ENCODE measurements at places on chromosomes 6 and 20.

DNA sequence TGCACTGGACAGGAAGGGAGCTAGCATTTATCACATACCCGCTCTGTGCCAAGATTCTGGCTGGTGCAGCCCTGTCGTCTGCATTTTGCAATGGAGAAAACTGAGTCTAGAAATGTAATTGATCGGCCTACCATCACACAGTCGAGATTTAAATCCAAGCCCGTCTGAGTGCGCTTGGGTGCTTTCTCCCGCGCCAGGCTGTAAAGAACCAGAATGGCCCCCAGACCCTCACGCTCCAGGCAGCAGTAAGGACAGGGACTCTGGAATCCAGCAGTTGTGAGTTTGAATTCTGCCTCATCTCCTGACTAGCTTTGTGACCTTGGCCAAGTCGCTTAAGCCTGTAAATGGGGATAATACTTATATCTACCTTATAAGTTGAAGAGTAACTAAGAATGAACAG is 10.8 kb downstream of the DYNLRB1 start:
- no peak for DNase-seq

DNA sequence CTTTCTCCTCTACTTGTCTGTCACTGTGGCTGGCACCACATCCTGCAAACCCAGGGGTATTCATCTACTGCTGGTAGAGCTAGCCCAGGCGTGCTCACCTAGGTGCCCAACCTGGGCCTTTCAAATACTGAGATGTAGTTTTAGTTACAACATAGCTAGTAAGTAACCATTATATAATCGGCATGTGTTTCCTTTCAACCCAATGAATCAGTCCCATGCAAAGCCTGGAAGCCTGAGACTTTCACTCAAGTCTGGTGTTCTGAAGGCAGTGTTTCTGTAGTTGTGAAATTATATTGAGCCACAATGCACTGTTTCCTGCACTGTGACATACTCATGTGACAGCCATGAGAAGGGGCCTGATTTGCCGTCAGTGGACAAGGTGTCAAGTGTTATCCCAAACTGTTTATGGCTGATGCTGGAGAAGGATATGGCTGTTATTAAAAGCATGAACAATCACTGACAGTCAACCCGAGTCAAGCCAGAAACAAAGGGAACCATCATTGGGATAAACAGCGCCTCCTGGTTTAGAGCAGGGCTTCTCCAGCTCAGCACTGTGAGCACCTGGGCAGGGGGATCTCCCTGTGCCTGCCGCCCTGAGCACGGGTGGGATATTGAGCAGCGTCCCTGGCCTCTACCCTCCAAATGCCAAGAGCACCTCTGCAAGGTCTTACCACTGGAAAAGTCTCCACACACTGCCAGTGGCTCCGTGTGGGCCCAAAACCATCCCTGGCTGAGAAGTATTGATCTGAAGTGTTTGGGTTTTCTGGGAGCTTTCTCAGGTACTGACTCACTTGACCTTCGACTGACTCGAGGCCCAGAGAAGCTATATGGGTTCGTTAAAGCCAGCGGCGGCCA is 1.6 kb downstream of the PSMA7 start:
- DNase-seq: no peak

GRCh38 chr6:84249724-84250123 is 22.3 kb upstream of the CEP162 start:
- DNase-seq: no peak

GRCh38 chr6:126781582-126781981 is 336.9 kb upstream of the RSPO3 start:
- DNase-seq: no peak

DNA sequence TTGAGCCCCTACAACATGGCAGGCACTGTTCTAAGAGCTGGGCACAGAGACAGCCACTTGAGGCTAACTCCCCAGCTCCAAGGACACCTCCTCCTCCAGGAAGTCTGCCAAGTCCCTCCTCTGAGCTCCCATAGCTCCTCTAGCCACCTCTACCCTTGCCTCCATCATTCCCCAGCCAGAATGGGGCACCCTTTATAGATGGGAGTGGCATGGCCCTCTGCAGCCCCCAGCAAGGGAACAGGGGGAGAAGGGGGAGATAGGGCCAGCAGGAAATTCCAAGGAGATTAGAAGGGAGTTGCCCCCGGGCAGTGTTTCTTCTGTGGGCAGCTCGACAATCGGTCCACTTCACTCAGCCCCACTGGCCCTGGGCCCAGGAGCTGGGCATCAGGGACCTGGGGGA is 19.7 kb upstream of the TLDC2 start:
- no peak for DNase-seq

DNA sequence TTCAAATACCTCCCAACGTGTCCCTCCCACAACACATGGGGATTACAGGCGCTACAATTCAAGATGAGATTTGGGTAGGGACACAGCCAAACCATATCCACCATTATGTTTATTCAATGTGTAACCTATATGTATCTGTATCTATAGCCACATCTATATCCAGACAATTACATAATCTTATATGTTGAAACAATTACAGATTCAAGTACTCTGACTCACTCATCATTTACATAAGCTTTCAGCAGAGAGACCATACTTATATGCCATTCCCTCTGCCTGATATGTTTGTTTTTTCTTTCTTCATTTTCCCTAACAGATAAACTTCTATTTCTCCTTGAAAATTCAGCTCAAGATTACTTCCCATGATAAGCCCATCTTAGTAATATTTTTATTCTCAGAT is 163.6 kb downstream of the LAMA2 start:
- no peak for DNase-seq
